IPS DF 6.9 (cell line): ENCODE measurements at places on chromosomes 6 and 20.

DNA sequence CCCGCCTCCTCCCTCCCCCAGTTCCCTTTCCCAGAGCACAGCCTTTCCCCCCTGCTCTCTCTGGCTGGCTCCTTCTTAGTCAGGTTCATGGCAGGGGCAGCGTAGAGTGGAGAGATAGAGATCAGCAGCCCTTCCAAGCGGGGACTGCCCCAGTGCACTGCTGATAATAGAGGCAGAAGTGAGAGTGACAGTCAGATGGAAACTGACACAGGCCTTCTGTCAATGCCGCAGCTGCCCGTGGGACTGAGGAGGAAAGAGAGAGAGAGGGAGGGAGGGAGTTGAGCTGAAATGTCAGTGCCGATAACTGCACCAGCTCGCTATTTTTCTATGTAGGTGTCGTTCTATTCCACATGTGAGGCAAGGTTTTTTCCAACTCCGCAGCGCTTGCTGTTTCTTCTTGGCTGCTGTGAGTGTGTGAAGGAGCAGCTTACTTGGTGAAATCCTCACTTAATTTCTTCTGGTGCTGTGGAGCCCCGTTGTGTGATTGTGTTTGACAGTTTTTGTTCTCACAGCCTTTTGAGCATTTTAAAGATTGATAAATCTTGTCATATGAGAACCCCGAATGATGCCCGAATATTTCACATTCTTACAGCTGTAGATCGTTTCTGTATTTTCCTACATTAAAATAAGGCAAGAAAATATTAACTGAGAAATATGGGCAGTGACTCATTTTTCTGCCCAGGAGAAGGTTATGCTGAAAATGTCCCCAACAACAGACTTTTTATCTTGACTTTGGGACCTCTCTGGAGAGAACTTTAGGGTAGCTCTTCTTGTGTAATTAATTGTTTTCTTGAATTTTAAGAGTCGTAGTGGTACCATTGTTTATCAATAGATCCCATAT lies 386.4 kb upstream of the MMS22L start:
- no peaks in the 10 kb centered on the region for H3K36me3 ChIP-seq
- no peaks in the 10 kb centered on the region for H3K27me3 ChIP-seq
- H3K4me3 ChIP-seq: no peak overlapping the region

- no peak for DNase-seq
- H3K4me1 ChIP-seq: no peaks in the 10 kb centered on the region; the same call in 1 of the 2 replicates
- H3K27ac ChIP-seq: no peak overlapping the region
- no peak overlapping the region; the same call in 1 of the 2 replicates for H3K4me3 ChIP-seq
- no peaks in the 10 kb centered on the region for H3K36me3 ChIP-seq
Observed at GRCh38 chr20:41784209-41784958, 166.2 kb upstream of the CHD6 start.

GRCh38 chr6:11535801-11536230 lies 1.7 kb upstream of the TMEM170B start:
- DNase-seq: no peak
- H3K4me3 ChIP-seq: no peak overlapping the region
- no peaks in the 10 kb centered on the region for H3K4me1 ChIP-seq
- H3K36me3 ChIP-seq: no peaks in the 10 kb centered on the region

GRCh38 chr20:10218536-10219451 lies at the start of gene SNAP25:
SNAP25 (plus strand) TSS chr20:10218830; CDS start chr20:10275492, 56,662 bp downstream.
- peak within 1 kb of the TSS; percentile 63 for H3K4me3 ChIP-seq
- H3K27me3 ChIP-seq: 0 out of 2 replicates have a peak, but pooled peaks cover 2% of the 10 kb centered on the region
- DNase-seq: no peak
- H3K27ac ChIP-seq: no peak within 1 kb of the TSS
- H3K4me1 ChIP-seq: peaks cover 2% of the 10 kb centered on the region; the same call in 1 of the 2 replicates
- no peaks in the 10 kb centered on the region for H3K36me3 ChIP-seq

GRCh38 chr20:46365487-46366220 lies 40.8 kb downstream of the ELMO2 start:
- H3K4me1 ChIP-seq: no peaks in the 10 kb centered on the region; the same call in 1 of the 2 replicates
- no peak overlapping the region for H3K27ac ChIP-seq
- no peaks in the 10 kb centered on the region for H3K27me3 ChIP-seq
- DNase-seq: no peak

DNA sequence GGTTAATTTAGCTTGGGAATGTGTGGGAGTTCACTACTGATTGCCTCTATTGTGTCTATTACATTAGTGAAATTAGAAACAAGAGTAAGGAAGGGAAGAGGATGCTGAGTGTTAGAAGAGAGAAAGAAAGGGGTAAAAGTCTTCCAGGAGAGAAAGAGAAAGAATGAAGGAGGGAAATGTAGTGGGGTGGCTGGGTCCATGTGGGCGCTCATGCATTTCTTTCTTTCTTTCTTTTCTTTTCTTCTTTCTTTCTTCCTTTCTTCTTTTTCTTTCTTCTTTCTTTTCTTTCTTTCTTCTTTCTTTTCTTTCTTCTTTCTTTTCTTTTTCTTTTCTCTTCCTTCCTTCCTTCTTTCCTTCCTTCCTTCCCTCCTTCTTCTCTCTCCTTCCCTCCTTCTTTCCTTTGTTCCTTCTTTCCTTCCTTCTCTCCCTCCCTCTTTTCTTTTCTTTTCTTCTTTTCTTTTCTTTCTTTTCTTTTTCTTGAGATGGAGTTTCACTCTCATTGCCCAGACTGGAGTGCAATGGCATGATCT lies 16.2 kb upstream of the SALL4 start:
- no peaks in the 10 kb centered on the region for H3K27me3 ChIP-seq
- H3K27ac ChIP-seq: no peak overlapping the region
- no peaks in the 10 kb centered on the region for H3K36me3 ChIP-seq
- no peak overlapping the region for H3K4me3 ChIP-seq
- no peaks in the 10 kb centered on the region for H3K4me1 ChIP-seq

DNA sequence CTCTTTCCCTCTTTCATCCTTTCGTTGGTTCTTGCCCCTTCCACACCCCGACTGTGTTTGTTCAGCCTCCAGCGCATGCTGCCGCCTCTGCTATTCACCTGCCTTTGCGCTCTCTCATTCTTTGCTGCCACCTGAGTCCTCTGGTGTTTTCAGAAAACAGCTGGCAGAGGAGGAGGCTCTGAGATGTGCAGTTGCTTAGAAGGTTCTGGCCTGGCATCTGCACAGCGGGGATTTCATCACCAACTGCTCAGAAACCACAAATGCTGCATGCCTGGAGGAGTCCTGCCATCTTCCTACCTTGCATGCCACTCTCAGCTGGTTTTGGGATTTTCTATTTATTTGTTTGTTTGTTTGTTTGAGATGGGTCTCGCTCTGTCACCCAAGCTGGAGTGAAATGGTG lies 39.2 kb upstream of the CLDN20 start:
- H3K4me3 ChIP-seq: no peak overlapping the region
- DNase-seq: no peak
- H3K27me3 ChIP-seq: no peaks in the 10 kb centered on the region
- H3K27ac ChIP-seq: no peak overlapping the region
- H3K36me3 ChIP-seq: no peaks in the 10 kb centered on the region
- H3K4me1 ChIP-seq: peaks cover 1% of the 10 kb centered on the region; the same call in 1 of the 2 replicates

- no peak overlapping the region for H3K4me3 ChIP-seq
- H3K4me1 ChIP-seq: no peaks in the 10 kb centered on the region
- no peak for DNase-seq
- no peaks in the 10 kb centered on the region for H3K36me3 ChIP-seq
Observed at GRCh38 chr6:167399599-167399998, 74.7 kb downstream of the TTLL2 start.

DNA sequence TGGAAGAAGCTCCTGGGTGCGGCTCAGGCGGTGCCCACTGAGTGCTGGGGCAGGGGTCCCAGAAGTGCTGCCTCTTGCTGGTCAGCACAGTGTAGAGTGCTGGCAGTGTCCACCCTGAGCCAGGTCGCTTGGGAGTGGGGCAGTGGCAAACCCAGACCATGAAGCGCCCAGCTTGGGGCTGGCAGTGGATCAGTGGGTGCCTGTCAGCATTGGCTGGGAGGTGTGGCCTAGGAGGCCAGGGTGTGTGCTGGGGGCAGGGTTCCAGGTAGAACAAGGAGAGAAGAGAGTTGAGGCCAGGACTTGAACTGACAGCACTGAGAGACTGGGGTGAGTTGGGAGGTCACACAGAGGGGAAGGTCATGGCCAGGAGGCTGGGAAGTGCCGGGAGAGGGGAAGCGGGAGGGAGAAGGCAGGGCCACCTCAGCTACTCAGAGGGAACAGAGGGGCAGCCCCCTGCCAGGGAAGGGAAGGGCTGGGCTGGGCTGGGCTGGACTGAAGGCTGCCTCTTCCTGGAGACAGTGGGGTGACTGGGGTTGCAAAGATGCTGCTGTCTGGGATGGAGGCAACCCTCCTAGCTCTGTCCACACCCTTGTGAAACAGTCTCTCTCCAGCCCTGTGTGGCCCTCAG lies 4.1 kb downstream of the TCEA2 start:
- H3K36me3 ChIP-seq: no peaks in the 10 kb centered on the region
- H3K27ac ChIP-seq: no peak overlapping the region
- peaks cover 10% of the 10 kb centered on the region for H3K4me1 ChIP-seq
- no peaks in the 10 kb centered on the region for H3K27me3 ChIP-seq
- no peak for DNase-seq

- no peak overlapping the region for H3K27ac ChIP-seq
- no peaks in the 10 kb centered on the region for H3K27me3 ChIP-seq
- peak; percentile 60 for DNase-seq
- H3K36me3 ChIP-seq: no peaks in the 10 kb centered on the region
- no peak overlapping the region for H3K4me3 ChIP-seq
- H3K4me1 ChIP-seq: no peaks in the 10 kb centered on the region
Observed at GRCh38 chr6:24283043-24283985, 74.5 kb downstream of the DCDC2 start.

GRCh38 chr6:47235964-47236760 lies 73.5 kb downstream of the TNFRSF21 start:
- H3K4me1 ChIP-seq: peaks cover 4% of the 10 kb centered on the region; the same call in 1 of the 2 replicates
- H3K36me3 ChIP-seq: 0 out of 2 replicates have a peak, but pooled peaks cover 2% of the 10 kb centered on the region
- no peak overlapping the region for H3K4me3 ChIP-seq
- no peaks in the 10 kb centered on the region for H3K27me3 ChIP-seq

DNA sequence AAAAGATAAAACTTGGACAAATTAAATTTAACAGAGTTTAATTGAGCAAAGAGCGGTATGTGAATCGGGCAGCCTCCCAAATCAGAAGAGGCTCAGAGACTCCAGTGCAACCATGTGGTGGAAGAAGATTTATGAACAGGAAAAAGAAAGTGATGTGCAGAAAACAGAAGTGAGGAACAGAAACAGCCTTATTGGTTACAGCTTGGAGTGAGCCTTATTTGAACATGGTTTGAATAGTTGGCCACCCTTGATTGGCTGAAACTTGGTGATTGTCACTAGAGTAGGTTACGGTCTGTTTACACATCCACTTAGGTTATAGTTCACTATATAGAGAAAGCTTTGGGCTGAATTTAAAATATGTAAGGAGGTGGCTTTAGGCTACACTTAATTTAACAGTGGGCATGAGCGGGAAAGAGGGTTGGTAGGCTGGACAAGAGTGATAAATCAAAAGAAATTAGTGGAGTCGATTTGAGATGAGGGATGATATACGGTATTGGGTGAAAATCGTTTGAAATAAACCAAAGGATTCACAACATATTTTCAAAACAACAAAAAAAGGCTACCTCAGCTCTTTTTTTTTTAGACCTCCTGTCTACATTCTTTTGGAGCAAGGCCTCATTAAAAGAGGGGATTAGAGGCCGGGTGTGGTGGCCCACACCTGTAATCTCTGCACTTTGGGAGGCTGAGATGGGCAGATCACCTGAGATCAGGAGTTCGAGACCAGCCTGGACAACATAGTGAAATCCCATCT lies 84.3 kb upstream of the PREP start:
- H3K4me1 ChIP-seq: no peaks in the 10 kb centered on the region
- no peaks in the 10 kb centered on the region for H3K27me3 ChIP-seq
- no peak overlapping the region for H3K4me3 ChIP-seq
- DNase-seq: no peak
- no peak overlapping the region for H3K27ac ChIP-seq
- H3K36me3 ChIP-seq: no peaks in the 10 kb centered on the region

- H3K4me3 ChIP-seq: no peak overlapping the region
- DNase-seq: no peak
- H3K27me3 ChIP-seq: no peaks in the 10 kb centered on the region
- H3K36me3 ChIP-seq: no peaks in the 10 kb centered on the region
- H3K4me1 ChIP-seq: no peaks in the 10 kb centered on the region
Observed at GRCh38 chr20:47857569-47858464, 72.5 kb upstream of the SULF2 start.

DNA sequence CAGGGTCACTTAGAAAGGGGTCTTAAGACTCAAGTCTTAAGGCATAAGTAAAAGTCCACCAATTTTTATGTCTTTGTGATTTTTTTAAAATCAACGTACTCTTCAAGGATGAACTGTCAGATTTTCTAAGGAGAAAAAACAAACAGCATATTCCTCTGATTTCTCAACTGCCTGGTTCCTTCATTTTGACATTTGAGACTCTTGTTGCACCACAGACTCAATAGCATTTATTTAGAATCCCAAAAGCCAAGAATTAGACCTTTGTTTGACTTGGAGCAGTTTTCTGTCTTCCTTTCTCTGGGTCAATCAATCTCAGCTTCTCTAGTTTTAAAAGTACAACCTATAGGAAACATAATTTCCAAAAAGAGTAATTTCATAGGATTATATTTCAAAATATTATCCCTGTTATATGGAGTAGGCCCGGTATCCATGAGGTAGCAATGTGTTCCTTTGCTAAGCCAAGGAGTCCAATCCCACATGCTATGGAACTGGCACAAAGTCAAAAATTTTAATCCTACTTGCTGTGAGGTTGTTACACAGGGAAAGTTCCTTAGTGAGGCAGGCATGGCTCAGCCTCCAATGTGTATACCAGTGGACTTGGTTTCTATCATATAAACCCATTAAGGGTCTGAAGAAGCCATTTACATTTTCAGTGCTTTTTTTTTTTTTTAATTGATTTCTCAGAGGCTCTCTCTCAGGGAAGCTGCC lies 405.7 kb downstream of the KIF16B start:
- no peak overlapping the region for H3K27ac ChIP-seq
- no peaks in the 10 kb centered on the region for H3K27me3 ChIP-seq
- no peaks in the 10 kb centered on the region for H3K36me3 ChIP-seq

DNA sequence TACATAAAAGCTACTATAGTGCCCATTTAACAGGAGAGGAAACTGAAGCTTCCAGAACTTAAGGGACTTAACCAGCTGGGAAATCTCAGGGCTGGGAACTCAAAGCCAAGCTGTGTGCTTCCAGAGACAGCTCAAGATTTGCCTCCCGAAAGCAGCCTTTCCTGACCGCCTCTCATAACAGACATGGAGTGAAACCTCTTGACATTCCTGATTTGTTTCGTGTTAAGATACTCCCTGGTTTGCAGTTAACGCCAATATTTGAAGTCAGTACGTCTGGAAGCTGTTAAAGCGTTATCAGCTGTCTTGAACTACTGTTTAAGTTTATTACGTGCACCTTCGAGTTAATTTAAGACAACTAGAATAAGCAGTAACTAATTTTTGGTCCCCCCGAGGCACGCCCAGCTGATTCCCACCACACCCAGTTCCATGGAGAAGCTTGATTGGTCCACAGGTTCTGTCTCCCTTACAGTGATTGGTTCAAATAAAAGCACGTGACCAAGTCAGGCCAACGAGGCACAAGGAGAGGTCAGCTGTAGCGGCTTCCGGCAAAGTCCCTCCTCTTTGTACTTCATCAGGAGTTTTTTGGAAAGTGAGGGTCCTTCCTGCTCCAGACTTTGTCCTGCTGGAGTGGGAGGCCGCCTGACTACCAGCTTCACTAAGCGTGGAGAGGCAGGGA lies 8.9 kb upstream of the TCP11 start:
- H3K4me3 ChIP-seq: no peak overlapping the region
- H3K27me3 ChIP-seq: peaks cover 5% of the 10 kb centered on the region; the same call in 1 of the 2 replicates
- no peaks in the 10 kb centered on the region for H3K36me3 ChIP-seq
- no peak overlapping the region for H3K27ac ChIP-seq

- peaks cover 7% of the 10 kb centered on the region for H3K4me1 ChIP-seq
- H3K36me3 ChIP-seq: no peaks in the 10 kb centered on the region
- peak within 1 kb of the TSS; percentile 56; the same call in 1 of the 2 replicates for H3K4me3 ChIP-seq
Observed at GRCh38 chr6:98834060-98835031, at the start of gene POU3F2. POU3F2 (plus strand) TSS chr6:98834574; CDS start chr6:98834874, 300 bp downstream.
